Stimulated activated CD8-positive, alpha-beta memory T cell treated with anti-CD3 and anti-CD28 coated beads, Interleukin-2, amount 100 ng/mL, for 1 hour (primary cell): ENCODE measurements at places on chromosomes 2 and 18.

DNA sequence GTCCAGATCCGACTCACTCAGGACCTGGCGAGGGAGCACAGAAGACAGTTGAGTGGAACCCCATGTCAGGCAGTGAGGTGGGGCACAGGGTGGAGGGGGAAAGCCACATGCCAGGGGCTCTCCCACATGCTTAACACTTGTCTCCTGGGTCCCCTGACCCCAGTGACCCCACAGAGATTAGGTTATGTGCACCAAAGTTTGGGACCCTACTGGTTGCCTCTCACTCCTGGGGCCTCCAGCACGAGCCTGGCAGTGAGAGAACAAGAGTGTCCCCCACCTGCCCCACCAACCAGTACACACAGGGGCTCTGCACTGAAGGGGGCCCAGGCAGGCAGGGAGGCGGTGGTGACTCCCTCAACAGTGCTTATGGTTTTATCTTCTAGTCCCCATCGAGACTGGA is 58.3 kb downstream of the CIB4 start:
- DNase-seq, result no peak

DNA sequence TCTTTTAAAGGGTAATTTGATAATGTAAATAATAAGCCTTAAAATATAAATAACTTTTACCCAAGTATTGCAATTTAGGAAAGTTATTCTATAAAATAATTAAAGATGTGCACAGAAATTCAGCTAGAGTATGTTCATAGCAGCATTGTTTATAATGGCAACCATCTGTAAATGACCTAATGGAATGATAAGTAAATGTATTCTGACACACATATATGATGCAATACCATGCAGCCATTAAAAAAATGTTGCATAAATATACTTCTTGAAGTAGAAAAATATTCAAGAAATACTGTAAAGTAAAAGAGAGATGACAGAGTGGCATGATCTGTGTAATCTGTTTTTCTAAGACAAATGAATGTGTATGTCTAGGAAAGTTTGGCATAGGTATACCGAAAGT is 545.7 kb downstream of the ZEB2 start:
- DNase-seq, result no peak

GRCh38 chr18:57559314-57559713 is 27.2 kb downstream of the FECH start:
- no peak for DNase-seq

DNA sequence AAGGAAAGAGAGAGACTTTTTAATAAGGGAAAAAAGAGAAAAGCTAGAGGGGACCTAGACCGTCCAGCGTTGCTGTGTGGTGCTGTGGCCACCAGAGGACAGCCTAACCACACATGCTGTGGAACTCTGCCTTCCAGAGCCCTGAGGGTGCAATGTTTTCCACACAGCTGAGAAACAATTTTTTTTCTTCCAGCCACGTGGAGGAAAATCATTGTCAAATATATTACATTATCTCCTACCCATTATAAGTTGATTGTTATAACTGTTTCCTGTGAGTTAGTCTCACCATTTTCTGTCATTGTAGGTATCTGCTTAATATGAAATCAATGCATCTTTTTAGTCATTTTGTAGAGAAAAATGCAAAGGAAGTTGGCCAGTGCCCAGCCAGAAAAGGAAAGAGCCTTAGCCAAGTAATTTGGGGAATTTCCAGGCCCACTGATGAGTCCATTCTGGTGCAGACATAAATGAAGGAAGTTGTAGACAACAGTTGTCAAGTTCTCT is 5.9 kb upstream of the MRPL19 start:
- peak; percentile 16 for DNase-seq

DNA sequence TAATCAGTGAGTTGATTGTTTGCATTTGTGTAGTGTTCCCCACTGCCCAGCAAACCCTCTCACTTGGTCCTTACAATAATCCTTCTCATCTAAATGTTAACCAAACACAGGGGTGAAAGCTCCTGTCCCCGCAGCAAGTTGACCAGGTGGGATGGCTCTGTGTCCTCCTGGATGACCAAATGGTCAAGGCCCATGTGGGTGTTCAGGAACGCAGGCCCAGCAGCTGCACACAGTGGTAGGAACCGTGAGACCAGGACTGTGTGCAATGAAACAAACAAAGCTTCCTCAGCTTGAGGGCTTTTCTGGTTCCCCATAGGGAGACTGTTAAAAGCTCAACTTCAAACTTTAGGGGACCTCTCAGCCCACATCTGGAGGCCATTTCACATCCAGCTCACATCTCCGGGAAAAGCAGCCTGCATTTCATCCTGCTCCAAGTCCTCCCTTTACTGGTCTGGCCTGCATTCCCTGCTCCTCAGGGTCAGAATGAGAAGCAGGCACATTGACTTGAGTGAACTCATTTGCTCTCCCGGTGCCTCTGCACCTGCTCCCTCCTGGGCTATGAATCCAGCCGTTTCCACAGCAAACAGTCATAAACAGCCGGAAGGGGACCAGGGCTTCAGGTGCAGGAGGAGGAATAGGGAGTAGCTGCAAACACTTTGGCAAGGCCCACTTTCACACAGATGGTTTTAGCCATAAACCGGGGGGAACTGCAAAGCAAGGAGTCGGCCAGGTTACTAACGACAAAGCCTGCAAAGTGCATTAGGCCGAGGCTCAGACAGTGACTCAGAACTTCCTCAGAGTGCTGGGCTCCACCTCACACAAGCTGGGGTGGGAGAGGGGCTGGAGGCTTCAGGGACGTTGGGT is 144.7 kb downstream of the CAPN13 start:
- no peak for DNase-seq

- no peak for DNase-seq
Observed at GRCh38 chr2:16179701-16180416, 239.5 kb downstream of the MYCN start.

GRCh38 chr2:122469147-122469546 is 713.7 kb downstream of the TSN start:
- no peak for DNase-seq

GRCh38 chr2:74536166-74536950 is 6.6 kb downstream of the HTRA2 start:
- no peak for DNase-seq

DNA sequence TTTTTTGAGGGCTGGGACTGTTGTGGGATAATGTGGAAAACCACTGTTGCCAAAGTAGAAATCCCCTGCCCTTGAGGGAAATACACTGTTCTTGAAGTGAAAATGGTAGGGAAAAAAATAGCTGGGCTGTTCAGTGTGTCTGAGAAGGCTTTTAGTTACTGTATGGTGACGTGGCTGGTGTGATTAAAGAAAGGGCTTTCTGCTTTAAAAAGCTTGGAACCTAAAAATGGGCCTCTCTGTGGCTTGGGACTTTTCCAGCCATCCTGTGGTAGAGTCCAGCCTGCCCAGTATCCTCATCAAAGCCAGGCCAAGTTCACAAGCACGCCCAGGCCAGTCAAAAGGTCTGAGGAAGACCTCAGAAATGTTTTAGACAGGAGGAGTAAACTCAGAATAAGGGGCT is 6.8 kb downstream of the MGAT5 start:
- DNase-seq, result no peak

- DNase-seq, result no peak
Observed at GRCh38 chr2:184137955-184138354, 460.4 kb upstream of the ZNF804A start.

- DNase-seq, result no peak
Observed at GRCh38 chr2:164008752-164009151, 272.9 kb upstream of the FIGN start.

GRCh38 chr2:46610021-46610420 is 130.7 kb downstream of the TMEM247 start:
- DNase-seq, result no peak
